ENCODE measurements at places on chromosomes 3 and 15. TPM values are rescaled to one million over a fixed set of nuclear protein-coding genes. Genes with fewer than 3 reads are reported as not detected.

DNA sequence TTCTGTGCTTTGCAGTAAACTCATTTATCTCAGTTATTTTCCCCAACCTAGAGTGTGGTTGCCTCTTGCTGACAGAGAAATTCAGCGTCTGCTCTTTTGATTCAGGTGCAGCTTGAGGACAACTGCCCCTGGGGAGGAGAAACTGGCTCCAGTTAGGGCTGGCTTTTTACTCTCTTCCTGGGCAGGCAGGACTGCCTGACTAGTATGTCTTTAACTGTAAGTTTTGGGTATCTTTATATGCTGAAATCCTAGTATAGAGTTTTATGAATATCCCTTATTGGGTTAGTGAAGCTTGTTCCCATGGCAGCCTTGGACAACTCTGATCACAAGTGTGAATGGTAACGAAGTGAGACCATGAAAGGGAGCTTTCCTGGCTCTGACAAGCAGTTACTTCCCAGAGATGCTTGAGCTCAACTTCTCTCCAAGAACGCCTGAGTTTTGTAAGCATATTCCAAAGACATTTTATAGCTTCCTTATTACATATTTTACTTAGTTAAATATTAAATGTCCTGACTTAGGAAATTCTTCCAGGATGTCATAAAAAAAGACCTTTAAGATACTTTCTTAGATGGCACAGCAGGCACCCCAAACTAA, 27.1 kb downstream of the CCNB2 start:
- no peaks in the 10 kb centered on the region for H3K36me3 ChIP-seq
- H3K4me3 ChIP-seq = no peak overlapping the region
- no peaks in the 10 kb centered on the region for H3K27me3 ChIP-seq
- no peak overlapping the region for H3K27ac ChIP-seq
- no peak for DNase-seq

GRCh38 chr3:152175528-152175889, 93.2 kb upstream of the MBNL1 start:
- no peak for DNase-seq
- H3K4me1 ChIP-seq = peaks cover 5% of the 10 kb centered on the region
- H3K27me3 ChIP-seq = no peaks in the 10 kb centered on the region
- H3K27ac ChIP-seq = no peak overlapping the region
- no peaks in the 10 kb centered on the region for H3K36me3 ChIP-seq

- H3K4me3 ChIP-seq = no peak overlapping the region
- no peak for DNase-seq
- no peaks in the 10 kb centered on the region for H3K27me3 ChIP-seq
- no peaks in the 10 kb centered on the region for H3K4me1 ChIP-seq
- no peak overlapping the region for H3K27ac ChIP-seq
Measured at GRCh38 chr15:81091889-81092558, 42.0 kb upstream of the CFAP161 start.

GRCh38 chr3:194874206-194874605, 188.5 kb downstream of the FAM43A start:
- H3K36me3 ChIP-seq = no peaks in the 10 kb centered on the region
- DNase-seq = no peak
- H3K4me3 ChIP-seq = no peak overlapping the region
- H3K27me3 ChIP-seq = no peaks in the 10 kb centered on the region

DNA sequence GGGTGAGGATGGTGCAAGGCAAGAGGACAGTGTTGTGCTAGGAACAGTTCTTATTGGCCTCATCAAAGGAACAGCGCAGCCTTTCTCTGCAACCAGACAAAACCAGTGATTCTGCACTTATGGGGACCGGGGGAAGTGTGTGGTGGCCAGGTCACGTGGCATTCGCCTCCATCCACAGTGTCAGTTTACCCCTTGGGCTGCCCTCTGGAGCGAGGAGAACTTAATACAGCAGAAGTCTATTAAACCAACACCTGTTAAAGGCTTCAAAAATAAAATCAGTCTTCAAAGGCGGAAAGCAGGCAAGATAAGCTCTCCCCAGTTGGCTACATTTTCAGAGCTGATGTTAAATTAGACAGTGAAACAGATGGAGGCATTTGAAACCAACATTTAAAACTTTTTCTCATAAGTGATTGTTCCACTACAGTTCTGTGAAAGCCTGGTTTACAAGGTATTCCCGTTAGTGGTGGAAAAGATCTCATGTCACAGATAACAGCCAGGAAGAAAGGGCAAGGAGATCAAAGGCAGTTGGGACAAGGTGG, 75.2 kb downstream of the LRIG1 start:
- no peaks in the 10 kb centered on the region for H3K27me3 ChIP-seq
- no peak overlapping the region for H3K4me3 ChIP-seq
- H3K4me1 ChIP-seq = no peaks in the 10 kb centered on the region
- DNase-seq = no peak

DNA sequence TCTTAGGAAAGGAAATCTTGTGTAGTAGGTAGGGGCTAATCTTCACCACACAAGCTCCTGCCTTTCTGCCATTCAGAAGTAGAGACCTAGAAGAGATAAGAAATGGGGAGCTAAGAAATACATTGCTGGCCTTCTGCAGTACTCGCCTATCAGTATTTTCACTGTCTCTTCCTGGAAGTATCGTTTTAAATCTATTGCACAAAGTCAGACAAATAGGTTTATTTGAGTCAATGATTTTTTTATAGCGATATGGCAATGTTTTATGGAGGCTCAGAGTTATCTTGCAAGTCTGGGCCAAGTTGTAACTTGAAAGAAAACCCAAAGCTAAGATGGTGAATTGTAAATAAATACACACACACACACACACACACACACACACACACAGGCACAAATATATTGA, 103.8 kb downstream of the PTPRG start:
- no peaks in the 10 kb centered on the region for H3K36me3 ChIP-seq
- no peaks in the 10 kb centered on the region for H3K27me3 ChIP-seq
- no peak for DNase-seq

TNFAIP8L3 gene
- not detected for total RNA-seq

CDCP1 gene
- 0.61 TPM for total RNA-seq

LSMEM2 gene
- total RNA-seq = not detected

TAMM41 gene
- 17.9 TPM for total RNA-seq

DHFR2 gene
- 3.9 TPM for total RNA-seq
